ENCODE measurements at places on chromosomes 4 and X.

DNA sequence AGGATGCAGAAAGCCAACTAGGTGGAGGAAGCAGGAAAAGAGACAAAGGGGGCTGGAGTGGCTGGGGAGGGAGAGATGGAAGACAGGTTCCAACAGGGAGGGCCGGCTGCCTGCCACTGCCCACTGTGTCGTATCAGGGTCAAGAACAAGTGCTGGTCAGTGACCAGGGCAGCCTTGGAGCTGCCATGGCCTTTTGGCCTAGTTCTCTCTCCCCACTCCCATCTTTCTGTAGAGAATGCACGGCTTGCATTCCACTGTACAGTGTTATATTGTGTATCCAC is 11.9 kb downstream of the L1CAM start:
- DNase-seq: no peak

GRCh38 chrX:107716118-107716684 is 59.4 kb downstream of the TSC22D3 start:
- DNase-seq: peak; percentile 52

DNA sequence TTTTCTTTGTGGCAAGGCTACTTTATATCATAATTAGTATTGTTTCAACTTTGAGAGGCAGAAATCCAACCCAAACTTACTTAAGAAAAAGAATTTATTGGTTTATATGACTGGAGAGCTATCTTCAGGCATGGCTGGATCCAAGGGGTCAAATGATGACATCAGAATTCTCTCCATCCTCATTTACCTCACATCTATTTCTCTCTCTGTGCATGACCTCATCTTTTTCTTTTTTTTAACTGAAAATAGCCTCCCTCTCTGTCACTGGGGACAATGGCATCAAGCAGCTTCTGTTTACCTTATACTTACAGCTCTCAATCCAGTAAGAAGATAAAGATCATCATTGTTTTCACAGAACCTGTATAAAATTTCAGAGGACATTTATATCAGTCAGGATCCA is 12.0 kb upstream of the EXOC1L start:
- no peak for DNase-seq

GRCh38 chr4:76856243-76857073 is 41.5 kb downstream of the SOWAHB start:
- DNase-seq: no peak

GRCh38 chr4:156132196-156132595 is 178.5 kb upstream of the CTSO start:
- DNase-seq: no peak

All from mesothelial cell of epicardium (in vitro differentiated cells).